Right atrium auricular region (tissue), 2 donors: ENCODE measurements at places on chromosomes 2 and 18.

- H3K27ac ChIP-seq, result no peak overlapping the region
- H3K36me3 ChIP-seq, result no peaks in the 10 kb centered on the region
- H3K27me3 ChIP-seq, result no peaks in the 10 kb centered on the region
- no peaks in the 10 kb centered on the region for H3K4me1 ChIP-seq
Measured at GRCh38 chr2:199757233-199757870, 93.6 kb downstream of the FTCDNL1 start.

DNA sequence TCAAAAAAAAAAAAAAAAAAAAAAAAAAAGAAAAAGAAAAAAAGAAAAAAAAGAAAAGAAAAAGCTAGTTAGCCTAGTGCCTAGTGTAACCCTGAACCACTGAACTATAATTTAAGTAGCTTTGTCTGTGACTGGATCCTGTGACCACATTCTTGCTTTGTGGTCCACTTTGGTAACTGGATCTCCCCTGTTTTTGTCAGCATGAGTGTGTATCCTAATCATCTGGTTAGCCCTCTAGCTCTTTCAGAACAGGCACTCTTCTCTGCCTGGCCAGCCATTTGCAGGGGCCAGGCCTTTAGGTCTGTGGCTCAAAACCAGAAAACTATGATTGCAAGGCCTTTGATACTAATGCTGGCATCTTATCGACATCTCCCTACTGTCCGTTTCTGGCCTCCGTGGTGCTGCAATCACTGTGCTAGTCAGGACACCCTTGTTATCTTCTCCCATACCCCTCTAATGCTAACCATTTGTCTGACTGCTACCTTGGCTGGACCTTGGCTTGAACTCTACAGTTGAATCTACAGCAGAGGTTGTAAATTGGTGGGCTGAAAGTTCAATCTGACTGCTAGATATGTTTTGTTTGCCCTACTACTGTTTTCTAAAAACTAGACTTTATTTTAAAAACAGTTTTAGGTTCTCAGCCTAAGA lies 40.5 kb downstream of the RBKS start:
- no peaks in the 10 kb centered on the region for H3K36me3 ChIP-seq
- no peak for DNase-seq
- H3K4me3 ChIP-seq, result no peak overlapping the region
- H3K4me1 ChIP-seq, result no peaks in the 10 kb centered on the region

DNA sequence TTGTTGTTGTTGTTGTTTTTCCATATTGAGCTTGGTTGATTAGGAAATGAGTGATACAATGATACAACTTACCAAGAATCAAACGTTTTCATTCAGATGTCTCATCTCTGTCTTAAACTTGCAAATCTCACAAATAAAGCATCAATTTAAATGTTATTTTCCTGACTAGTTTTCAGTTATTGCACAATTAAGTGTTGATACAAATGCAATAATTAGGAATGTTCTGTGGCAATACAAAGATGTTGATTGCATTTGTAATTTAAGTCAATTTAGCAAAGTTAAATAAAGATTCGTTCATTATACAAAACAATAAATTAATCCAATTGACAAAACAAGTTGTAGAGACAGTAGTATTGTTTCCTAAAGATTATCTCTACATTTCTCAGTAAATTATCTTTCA lies 392.3 kb upstream of the ZNF804A start:
- H3K4me3 ChIP-seq, result no peak overlapping the region
- H3K4me1 ChIP-seq, result no peaks in the 10 kb centered on the region
- no peaks in the 10 kb centered on the region for H3K27me3 ChIP-seq

- no peak for DNase-seq
- no peak overlapping the region for H3K4me3 ChIP-seq
- H3K36me3 ChIP-seq, result no peaks in the 10 kb centered on the region
- H3K4me1 ChIP-seq, result no peaks in the 10 kb centered on the region
- H3K27me3 ChIP-seq, result no peaks in the 10 kb centered on the region
- no peak overlapping the region for H3K27ac ChIP-seq
Measured at GRCh38 chr2:175187378-175187777, 5.9 kb upstream of the ATP5MC3 start.

- peak overlapping the region; percentile 53 for H3K27ac ChIP-seq
- no peak overlapping the region for H3K4me3 ChIP-seq
- H3K27me3 ChIP-seq, result no peaks in the 10 kb centered on the region
Measured at GRCh38 chr2:23563673-23564614, 179.0 kb downstream of the KLHL29 start.

DNA sequence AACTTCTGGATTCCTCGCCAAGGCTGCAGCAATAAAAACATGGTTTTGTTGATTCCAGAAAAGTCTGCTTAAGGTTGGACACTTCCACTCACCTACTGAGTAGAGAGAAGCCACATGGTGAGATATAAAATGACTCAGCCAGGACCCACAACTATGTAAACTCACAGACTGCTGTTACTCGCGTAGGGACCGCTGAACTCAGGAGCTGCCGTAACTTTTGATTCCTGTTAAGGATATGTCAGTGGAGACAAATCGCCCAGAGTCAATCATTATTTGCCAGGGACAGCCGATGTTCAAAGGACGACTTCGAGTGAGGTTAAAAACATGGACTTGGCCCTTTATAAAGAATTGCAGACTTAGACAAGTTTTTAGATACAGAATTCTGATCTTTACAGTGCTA lies 25.6 kb downstream of the CYB5A start:
- no peaks in the 10 kb centered on the region for H3K4me1 ChIP-seq
- H3K4me3 ChIP-seq, result no peak overlapping the region
- H3K36me3 ChIP-seq, result peaks cover 10% of the 10 kb centered on the region
- no peak overlapping the region for H3K27ac ChIP-seq

DNA sequence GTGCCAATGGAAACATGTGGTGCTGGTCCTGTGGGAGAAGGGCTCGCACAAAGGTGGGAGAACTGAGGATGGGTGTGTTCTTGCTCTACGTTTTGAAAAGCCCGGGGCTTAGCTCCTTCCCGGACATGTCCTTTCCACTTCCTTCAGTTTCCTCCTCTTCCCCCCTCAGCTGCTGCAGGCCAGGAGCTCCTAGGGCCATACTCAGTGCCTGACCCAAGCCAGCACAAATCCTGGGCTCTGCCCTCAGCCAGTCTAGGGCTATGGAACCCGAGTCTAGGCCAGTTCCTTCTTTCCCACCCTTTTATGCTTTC lies 1.4 kb upstream of the SIX2 start:
- H3K36me3 ChIP-seq, result no peaks in the 10 kb centered on the region
- DNase-seq, result no peak
- no peaks in the 10 kb centered on the region for H3K4me1 ChIP-seq
- peaks cover 29% of the 10 kb centered on the region for H3K27me3 ChIP-seq
- peak overlapping the region; percentile 75 for H3K27ac ChIP-seq

- no peak overlapping the region for H3K4me3 ChIP-seq
- no peaks in the 10 kb centered on the region for H3K36me3 ChIP-seq
- no peaks in the 10 kb centered on the region for H3K4me1 ChIP-seq
- no peak overlapping the region for H3K27ac ChIP-seq
Measured at GRCh38 chr2:115011721-115012120, 569.3 kb downstream of the DPP10 start.

DNA sequence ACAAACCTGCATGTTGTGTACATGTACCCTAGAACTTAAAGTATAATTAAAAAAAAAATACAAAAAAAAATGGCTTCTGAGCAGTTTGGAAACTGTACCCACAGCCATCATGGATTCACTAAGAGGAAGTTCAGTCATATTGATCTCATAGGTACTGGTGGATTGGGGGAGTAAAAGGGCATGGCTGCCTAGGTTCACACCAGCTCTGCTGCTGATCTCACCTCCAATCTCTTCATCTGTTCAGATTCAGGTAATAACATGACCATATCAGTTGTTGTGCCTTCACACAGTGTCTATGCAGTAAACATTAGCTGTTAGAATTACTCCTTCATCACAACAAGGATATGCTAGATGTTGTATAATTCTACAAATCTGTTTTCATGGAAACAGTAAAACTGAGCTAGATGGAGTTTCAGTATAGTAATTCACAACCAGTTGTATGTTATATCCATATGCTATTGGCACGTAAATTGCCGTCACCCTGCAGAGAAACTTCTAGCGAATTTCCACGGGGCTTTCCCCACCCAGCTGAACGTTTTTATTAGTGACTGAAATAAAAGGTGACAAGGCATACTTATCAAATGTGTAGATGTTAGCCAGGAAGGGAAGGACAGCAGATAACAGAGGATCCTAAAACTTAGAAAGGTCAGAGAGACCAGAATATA lies 59.3 kb upstream of the ITM2C start:
- no peaks in the 10 kb centered on the region for H3K27me3 ChIP-seq
- peaks cover 12% of the 10 kb centered on the region for H3K4me1 ChIP-seq
- DNase-seq, result no peak
- no peak overlapping the region for H3K27ac ChIP-seq
- H3K36me3 ChIP-seq, result peaks cover 11% of the 10 kb centered on the region
